ENCODE measurements at places on chromosomes 5 and 9.

DNA sequence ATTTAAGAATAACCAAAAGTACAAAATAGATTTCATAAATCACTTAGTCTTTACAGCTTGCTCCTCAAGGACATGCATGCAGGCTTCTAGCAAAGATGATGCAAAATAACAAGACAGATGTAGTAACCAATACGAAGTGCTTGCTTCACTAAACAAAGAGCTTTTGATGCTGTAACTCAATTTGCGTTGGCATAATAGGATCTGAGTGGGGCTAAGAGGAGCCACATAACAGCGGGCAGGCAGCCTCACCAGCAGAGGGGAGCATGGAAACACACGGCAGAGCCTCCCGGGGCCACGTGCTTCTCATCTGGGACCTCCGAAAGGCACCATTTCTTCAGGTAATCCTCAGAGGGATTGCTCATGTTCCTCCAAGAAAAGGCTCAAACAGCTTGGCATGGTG, 139.7 kb downstream of the C5orf15 start:
- DNase-seq, result no peak

DNA sequence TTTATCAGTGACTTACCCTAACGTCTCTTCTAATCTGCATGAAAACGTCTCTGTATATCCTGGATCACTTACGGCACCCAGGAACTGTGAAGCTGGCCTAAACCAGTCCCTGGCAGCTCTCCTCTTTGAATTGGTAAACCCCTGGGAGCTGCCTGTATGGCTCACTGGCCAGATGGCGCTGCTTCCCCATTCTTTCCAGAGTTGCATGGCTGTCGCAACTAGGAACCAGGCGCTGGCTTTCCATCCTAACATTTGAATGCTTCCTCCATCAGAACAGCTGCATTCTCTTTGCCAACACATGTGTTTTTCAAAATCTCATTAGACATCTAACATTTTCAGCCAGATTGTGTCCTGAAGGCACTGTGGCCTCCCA, 8.0 kb upstream of the PCA3 start:
- DNase-seq, result no peak

DNA sequence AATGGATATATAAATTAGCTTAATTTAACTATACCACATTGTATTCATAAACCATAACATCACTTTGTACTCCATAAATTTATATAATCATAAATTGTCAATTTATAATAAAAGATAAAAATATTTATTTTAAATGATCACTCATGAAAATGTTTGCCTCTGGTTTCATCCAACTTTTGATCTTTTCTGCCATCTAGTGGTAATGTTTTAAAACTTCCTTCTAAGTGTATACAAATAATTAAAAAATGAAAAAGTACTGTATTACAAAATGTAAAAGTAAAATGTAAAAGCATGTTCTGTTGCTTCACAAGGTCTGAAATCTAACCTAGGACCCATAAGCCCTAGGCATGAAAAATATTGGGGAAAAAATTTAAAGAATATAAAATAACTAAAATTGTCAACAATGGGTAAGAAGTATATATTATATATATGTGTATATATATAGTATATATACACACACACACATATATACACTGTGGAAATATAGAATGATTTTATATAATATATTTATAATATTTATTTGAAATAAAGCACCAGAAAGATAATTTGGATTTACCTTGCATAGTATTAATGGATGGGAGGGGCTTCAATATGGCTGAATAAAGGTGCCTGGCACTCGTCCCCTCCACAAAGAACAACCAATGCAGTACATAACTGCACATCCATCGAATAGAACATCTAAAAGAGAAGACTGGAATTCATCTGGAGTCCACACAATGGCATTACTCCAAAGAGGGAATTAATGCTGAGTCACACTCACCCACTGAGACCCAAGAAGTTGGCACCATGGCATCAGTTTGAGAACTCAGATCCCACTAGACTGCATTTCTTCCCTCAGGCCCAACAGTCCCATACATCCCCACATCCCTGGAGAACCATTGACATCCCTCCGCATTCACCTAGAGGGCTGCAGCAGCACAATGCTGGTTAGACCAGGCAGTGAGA, 32.5 kb downstream of the ANXA1 start:
- DNase-seq, result no peak

GRCh38 chr9:38677660-38678303, 42.2 kb downstream of the FAM240B start:
- DNase-seq, result no peak

DNA sequence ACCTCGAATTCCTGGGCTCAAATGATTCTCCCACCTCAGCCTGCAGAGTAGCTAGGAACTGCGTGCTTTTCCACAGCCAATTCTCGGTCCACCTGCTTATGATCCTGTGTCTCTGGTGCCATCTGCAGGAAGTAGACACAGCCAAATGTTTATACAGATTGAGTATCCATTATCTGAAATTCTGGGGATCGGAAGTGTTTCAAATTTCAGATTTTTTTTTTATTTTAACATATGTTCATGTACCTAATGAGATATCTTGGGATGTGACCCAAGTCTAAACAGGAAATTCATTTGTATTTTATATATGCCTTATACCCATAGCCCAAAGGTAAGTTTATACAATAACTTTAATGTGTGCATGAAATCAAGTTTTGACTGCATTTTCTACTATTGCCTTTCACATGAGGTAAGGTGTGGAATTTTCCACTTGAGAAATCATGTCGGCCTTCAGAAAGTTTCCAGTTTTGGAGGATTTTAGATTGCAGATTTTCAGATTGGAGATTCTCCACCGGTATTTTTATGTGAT, 89.5 kb downstream of the ESM1 start:
- peak; percentile 51 for DNase-seq

- no peak for DNase-seq
Measured at GRCh38 chr9:116643691-116644090, 43.4 kb upstream of the TRIM32 start.

DNA sequence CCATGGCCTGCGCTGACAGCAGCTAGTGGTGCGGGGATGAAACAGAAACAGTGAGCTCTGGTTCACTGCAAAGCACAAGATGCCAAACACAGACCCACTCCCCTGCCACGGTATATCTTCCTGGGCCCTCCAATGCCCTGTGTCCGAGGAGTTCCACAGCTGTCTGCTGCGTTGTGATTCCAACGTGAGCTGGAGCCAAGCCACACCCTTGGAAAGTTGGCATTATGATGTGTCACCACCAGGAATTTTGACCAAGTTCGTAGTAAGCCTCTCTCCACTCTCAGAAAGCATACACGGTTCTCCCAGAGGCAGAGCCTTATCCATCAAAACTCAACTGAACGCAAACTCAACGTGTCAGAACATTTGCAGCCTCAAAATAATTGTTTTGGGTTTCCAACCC, 55.6 kb downstream of the MACROH2A1 start:
- no peak for DNase-seq

GRCh38 chr9:122396614-122397148, 25.9 kb downstream of the PTGS1 start:
- no peak for DNase-seq

GRCh38 chr5:32129074-32129598, 45.0 kb downstream of the GOLPH3 start:
- DNase-seq, result no peak

GRCh38 chr5:62707131-62707530, 128.5 kb downstream of the LRRC70 start:
- DNase-seq, result no peak

DNA sequence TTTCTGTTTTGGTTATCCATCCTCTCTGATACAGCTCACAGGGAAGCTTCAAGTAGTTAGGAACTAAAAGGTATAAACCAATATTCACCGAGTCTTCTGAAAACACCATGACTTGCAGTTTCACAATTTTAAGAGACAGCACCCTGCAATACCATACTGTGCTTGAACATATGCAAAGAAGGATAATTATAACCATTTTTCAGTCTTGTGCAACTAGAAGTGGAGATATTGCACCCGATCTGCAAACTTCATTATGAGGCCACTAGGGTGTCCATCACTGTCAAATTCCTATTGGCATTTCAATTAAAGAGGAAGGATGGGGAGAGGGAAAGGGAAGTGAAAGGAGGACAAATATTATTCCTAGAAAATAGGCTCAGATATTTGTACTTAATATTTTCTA, 32.4 kb upstream of the CEP120 start:
- no peak for DNase-seq

DNA sequence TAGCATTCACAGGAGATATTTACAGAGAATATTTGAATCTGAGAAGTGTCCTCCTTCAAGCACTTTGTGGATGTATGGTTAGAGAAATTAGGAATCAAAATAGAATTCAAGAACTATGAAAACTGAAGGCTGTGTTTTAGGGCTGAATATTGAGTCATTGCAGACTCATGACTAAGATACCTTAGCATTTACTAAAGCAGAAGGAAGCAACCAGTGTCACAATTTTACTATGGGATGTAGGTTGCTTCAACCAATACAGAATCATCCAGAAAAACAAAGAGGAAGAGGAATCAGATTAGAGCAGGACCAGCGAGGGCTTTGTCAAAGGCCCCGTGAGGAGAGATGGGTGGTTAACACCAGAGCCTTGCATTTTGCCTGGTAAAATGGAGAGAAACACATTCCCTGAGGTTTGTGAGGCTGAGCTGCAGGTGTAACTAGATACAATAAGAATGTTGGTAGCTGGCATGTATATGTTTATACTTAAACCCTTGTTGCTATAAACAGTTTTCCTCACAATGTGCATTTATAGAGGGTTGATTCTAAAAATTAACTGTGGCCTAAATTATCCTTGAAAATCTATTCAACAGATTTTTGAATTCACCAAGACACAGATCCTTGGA, 518.1 kb downstream of the AGTPBP1 start:
- DNase-seq, result no peak

DNA sequence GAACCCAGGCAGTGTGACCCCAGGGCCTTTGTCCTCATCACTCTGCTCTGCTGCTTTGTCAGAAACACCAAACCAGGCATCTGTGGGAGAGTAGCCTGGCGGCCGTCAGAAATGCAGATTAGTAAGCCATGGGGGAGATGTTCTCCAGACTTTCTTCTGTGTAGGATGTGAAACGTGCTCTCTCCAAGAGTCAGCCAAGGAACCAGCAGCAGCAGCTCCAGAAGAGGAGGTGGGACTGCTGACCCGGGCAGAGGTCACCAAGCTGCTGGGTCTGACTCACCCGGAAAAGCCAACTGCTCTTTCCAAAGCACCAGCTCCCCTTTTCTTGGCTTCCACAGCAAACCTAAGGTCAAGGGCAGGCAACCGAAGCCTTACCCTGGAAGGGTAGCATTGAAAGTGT, 14.4 kb upstream of the ABLIM3 start:
- DNase-seq, result no peak

DNA sequence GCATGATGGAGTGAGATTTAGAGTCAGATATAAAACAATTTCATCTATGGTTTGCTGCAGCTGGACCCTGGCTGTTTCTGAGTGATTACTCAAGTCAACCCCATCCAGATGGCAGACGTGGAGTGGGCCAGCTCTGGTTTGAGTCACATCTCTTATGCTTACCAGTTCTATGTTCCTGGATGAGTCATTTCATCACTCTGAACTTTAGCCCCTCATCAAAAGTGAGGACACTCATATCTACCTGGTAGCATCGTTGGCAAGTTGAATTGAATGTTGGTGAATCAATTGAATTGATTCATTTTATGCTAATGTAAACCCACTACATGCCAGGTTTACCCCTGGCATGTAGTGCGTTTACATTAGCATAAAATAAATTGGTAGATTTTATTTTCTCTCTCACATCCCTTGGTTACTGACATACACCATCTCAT, 176.4 kb downstream of the FGF18 start:
- DNase-seq, result no peak

DNA sequence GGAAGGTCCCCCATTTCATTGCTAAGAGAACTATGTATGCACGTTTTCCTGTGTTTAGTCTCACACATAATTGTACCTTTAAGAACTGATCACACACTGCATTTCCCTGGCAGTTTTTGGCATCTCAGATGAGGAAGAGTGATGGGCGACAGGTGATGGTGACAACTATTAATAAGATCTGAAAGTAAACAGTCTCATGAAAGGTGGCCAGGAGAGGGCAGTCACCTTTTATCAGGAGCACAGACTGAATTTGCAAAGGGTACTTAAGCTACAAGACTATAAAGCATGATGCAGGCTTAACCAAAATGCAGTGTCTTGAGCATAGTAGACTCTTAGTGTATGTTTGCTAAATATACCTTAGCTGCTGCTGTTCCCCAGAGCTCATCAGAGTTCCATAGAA, 91.5 kb downstream of the GHR start:
- DNase-seq, result peak; percentile 26

DNA sequence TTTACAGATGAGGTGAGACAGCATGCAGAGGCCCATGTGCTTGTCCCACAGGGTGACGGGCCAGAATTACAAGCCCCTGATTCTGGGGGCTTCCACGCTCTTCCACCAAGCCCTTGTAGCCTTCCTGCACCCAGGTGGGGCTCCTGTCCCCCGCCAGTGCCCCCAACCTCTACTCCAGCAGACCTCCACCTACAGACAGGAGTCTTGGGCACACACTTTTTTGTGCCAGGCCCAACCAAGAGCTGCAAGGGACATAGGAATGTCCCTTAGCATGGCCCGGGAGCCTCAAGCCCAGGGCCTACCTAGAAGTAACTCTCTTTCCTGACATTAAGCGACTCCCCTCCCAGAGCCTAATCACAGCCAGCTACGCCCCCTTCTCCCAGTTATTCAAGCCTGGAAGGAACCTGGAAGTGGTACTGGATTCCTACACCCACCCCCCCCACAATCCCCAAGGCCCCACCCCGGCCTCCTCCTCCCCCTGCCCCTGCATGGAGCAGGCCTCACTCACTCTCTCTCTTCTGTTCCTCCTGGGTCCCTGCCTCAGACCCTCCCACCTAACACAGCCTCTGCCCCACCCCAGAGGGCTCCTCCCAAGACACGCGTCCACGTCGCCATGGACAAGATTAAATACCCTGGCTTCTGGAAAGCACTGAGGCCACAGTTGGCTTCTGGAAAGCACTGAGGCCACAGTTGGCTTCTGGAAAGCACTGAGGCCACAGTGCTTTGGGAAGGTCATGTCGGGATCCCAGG, 30.5 kb downstream of the ADAMTS2 start:
- DNase-seq, result no peak

- no peak for DNase-seq
Measured at GRCh38 chr5:77309140-77309539, 98.7 kb downstream of the PDE8B start.

- no peak for DNase-seq
Measured at GRCh38 chr5:100516285-100516684, 18.9 kb upstream of the FAM174A start.

DNA sequence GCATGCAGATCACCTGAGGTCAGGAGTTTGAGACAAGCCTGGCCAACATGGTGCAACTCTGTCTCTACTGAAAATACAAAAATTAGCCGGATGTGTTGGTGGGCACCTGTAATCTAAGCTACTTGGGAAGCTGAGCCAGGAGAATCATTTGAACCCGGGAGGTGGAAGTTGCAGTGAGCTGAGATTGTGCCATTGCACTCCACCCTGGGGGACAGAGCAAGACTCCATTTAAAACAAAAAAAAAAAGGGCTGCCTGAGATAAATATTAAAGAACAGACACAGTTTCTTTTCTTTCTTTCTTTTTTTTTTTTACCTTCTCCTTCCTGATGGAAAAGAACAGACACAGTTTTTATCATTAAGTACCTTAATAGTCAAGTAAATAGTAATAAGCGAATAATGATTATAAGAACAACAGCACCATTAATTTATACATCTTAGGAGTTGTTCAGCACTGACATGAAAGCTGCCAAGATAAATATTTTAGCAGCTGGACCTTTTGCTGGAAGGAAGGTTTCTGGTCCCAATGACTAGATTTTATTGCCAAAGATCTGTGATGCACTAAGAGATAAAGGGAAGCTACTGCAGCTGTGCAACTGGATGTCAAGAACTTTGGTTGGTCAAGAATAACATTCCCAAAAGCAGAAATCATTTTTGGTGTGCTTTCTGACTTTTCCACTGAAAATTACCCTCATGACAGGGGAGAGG, 7.0 kb downstream of the CENPP start:
- DNase-seq, result no peak

GRCh38 chr9:127229691-127230417, 34.7 kb upstream of the GARNL3 start:
- DNase-seq, result no peak
